ENCODE measurements at places on chromosomes 1 and 21. TPM values are rescaled to one million over a fixed set of nuclear protein-coding genes. Genes with fewer than 3 reads are reported as not detected.

Gene TGFB2
- total RNA-seq: 237 TPM

Gene NBL1
- 158 TPM for total RNA-seq

- H3K27ac ChIP-seq: no peak overlapping the region
- H3K27me3 ChIP-seq: no peaks in the 10 kb centered on the region
- no peaks in the 10 kb centered on the region for H3K4me1 ChIP-seq
- DNase-seq: no peak
- peaks cover 30% of the 10 kb centered on the region for H3K36me3 ChIP-seq
Measured at GRCh38 chr1:86739648-86740509, 35.5 kb downstream of the SH3GLB1 start.

GRCh38 chr1:226827458-226827857 is 43.0 kb upstream of the PSEN2 start:
- no peak overlapping the region for H3K4me3 ChIP-seq
- H3K4me1 ChIP-seq: peaks cover 15% of the 10 kb centered on the region
- H3K27me3 ChIP-seq: no peaks in the 10 kb centered on the region
- H3K36me3 ChIP-seq: no peaks in the 10 kb centered on the region
- DNase-seq: no peak
- H3K27ac ChIP-seq: peak overlapping the region; percentile 93

DNA sequence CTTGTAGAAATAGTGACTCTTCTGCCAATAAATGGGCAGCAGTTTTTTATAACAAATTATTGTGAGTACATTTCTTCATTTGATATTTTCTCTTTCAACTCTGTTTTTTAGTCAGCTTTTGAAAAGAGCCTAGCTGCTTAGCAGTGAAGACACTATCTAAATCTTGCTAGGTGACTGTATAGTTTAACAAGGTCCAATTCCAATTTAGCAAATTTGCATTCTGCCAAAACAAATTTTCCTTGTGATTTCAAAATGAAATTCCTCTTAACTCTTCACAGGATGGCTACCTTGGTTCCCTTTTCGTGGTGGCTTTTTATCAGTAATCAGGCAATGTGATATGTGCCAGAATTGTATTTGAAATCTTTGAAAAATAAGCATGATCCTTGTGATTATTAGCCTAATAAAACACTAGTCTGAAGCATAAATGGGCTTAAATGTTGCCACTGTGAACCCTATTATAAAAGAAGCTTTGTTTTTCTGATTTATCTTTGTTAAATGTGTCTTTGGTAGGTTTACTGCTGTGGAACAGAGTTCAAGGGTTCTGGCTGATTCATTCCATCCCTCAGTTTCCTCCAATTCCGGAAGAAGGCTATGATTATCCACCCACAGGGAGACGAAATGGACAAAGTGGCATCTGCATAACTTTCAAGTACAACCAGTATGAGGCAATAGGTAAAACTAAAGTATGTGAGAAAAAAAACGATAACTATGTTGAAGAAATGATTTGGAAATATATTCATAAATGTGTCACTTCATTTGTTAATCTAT is 12.2 kb downstream of the DNASE2B start:
- DNase-seq: no peak
- H3K27me3 ChIP-seq: no peaks in the 10 kb centered on the region
- H3K27ac ChIP-seq: no peak overlapping the region
- H3K4me3 ChIP-seq: no peak overlapping the region

Data from chondrocyte (in vitro differentiated cells).